T-helper 17 cell (primary cell): ENCODE measurements at places on chromosomes 5 and 9. TPM values are rescaled to one million over a fixed set of nuclear protein-coding genes. Genes with fewer than 3 reads are reported as not detected.

Gene MRRF
- 24.8 TPM for total RNA-seq

Gene SLC6A18
- not detected for total RNA-seq

Gene NEUROG1
- not detected for total RNA-seq

Gene NUTM2G
- total RNA-seq, result not detected

Gene MATR3
- total RNA-seq, result 325 TPM

Gene SGTB
- total RNA-seq, result 52.8 TPM

DNA sequence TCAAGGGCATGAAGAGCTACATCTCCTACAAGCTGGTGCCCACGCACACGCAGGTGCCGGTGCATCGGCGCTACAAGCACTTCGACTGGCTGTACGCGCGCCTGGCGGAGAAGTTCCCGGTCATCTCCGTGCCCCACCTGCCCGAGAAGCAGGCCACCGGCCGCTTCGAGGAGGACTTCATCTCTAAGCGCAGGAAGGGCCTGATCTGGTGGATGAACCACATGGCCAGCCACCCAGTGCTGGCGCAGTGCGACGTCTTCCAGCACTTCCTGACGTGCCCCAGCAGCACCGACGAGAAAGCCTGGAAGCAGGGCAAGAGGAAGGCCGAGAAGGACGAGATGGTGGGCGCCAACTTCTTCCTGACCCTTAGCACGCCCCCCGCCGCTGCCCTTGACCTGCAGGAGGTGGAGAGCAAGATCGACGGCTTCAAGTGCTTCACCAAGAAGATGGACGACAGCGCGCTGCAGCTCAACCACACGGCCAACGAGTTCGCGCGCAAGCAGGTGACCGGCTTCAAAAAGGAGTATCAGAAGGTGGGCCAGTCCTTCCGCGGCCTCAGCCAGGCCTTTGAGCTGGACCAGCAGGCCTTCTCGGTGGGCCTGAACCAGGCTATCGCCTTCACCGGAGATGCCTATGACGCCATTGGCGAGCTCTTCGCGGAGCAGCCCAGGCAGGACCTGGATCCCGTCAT is 1.4 kb downstream of the SNX18 start:
- H3K4me3 ChIP-seq, result peak overlapping the region; percentile 93
- H3K36me3 ChIP-seq, result no peaks in the 10 kb centered on the region
- peaks cover 46% of the 10 kb centered on the region for H3K4me1 ChIP-seq
- no peak for DNase-seq
- H3K27ac ChIP-seq, result peak overlapping the region; percentile 68
- H3K27me3 ChIP-seq, result peaks cover 6% of the 10 kb centered on the region

DNA sequence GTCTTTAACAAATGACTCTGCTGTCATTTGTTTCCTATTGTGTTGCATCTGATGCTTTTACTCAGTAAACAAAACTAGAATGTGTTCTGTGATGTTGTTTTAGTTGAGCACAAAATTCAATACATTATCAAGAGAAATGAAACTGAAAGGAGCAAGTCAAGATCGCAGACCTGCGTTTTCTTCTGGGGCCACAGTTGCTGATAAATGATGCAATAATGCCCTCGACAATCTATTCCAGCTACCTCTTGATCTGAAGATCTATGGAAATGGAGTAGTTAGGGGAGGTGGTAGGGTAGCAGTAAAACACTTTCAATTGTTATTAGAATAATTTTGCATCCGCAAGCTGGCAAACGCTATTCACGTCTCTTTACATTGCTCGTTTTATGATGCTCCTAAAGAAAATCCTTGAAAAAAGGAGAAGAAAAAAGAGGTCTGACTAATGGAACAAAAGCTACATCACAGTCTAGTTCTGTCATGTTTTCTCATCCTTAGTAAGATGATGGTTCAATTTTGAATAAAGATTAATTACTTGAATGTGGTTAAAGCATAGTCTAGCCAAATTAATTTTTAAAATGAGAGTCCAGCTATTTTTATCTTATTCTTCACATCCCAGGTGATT is 1.6 kb downstream of the ZNF366 start:
- H3K27ac ChIP-seq, result no peak overlapping the region
- peaks cover 54% of the 10 kb centered on the region for H3K27me3 ChIP-seq
- H3K4me3 ChIP-seq, result no peak overlapping the region
- H3K36me3 ChIP-seq, result peaks cover 2% of the 10 kb centered on the region
- H3K4me1 ChIP-seq, result no peaks in the 10 kb centered on the region

GRCh38 chr5:99068944-99069650 is 140.3 kb upstream of the CHD1 start:
- H3K4me3 ChIP-seq, result no peak overlapping the region
- peaks cover 6% of the 10 kb centered on the region for H3K27me3 ChIP-seq
- no peaks in the 10 kb centered on the region for H3K4me1 ChIP-seq
- no peak for DNase-seq

DNA sequence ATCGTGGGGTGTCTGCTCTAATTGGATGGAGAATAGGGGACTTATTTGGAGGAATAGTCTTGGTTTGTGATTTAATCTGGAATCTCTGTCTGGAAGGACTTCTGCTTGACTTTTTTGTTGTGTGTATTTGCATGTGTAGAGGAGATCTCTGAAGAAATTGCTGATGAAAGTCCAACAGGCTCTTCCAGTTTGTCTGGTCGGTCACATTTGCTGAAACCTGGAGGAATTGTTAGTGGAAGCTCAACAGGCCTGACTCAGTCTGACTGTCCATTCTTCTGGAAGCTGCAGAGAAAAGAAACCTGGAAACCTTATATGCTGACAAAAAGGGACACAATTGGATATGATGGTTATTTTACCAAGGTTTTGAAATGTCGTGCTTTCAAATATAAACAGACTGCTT is 33.4 kb upstream of the TENT2 start:
- H3K27ac ChIP-seq, result no peak overlapping the region
- H3K4me1 ChIP-seq, result no peaks in the 10 kb centered on the region
- DNase-seq, result no peak
- no peaks in the 10 kb centered on the region for H3K36me3 ChIP-seq
- peaks cover 33% of the 10 kb centered on the region for H3K27me3 ChIP-seq
- H3K4me3 ChIP-seq, result no peak overlapping the region

DNA sequence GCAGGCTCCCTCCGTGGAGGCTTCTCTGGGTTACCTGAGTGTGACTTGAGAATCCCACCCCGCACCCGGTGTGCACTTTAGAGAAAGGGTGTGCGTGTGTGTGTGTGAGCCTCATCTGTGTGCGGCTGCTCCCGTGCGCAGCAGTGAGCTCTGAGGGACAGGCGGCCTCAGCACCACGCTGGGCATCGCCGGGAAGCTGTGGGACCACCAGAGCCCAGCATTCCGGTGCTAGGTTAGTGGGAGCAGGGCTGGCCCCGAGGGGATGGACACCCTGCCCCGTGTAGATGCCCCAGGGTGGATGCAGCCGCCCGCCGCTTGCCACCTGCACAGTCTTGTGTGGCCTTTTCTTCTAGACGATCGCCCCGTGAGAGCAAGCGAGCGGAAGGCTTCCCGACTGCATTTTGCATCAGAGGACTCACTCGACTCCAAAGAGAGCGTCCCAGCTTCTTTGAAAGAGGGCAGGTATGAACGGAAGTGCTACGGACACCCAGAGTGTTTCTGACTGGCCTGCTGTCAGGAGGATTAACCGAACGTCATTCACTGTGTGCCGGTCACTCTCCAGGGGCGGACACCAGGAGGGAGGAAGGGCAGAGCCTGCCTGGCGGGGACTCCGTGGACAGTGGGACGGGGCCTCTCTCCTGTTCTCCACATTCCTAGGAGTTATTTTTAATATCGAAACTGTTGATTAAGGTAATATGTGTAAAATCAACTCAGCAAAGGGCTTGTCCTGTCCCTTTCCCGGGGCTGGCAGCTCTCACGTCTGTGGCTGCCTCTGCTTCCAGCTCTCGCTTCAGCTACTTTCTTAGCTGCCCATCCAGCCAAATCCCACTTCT is 12.2 kb downstream of the CEP72 start:
- no peak for DNase-seq
- no peak overlapping the region for H3K27ac ChIP-seq

GRCh38 chr5:156188016-156188415 is 138.9 kb upstream of the SGCD start:
- no peaks in the 10 kb centered on the region for H3K4me1 ChIP-seq
- H3K27ac ChIP-seq, result no peak overlapping the region
- DNase-seq, result no peak

DNA sequence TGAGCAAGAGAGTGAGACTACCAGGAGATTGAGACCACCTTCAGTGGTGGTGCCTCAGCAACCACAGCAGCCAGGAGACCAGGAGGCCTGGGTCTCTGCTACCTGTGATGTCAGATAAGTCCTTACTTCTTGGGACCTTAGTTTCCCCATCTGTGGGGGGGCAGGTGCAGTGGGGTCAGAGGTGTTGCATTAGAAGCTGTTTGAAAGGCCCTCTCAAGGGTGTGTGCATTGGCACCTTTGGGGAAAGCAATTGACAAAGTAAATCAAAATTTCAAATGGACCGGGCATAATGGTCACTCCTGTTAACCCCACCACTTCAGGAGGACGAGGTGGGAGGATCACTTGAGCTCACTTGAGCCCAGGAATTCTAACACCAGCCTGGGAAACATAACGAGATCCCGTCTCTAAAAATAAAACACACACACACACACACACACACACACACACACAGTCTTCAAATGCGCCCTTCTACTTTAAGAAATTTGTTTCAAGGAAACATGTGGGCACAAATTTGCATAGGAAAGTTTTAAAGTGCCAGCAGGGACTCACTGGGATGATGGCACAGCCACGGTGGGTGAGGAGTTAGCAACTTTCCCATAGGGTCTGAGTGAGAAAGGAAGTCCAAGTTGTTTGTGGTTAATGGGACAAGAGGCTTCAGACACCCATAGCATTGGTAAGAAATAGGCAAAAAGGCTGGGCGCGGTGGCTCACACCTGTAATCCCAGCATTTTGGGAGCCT is 1.3 kb upstream of the AK1 start:
- peaks cover 3% of the 10 kb centered on the region for H3K4me1 ChIP-seq
- peaks cover 10% of the 10 kb centered on the region for H3K27me3 ChIP-seq
- no peak overlapping the region for H3K4me3 ChIP-seq

GRCh38 chr5:1245905-1246576 is 20.9 kb downstream of the SLC6A18 start:
- no peaks in the 10 kb centered on the region for H3K36me3 ChIP-seq
- peaks cover 10% of the 10 kb centered on the region for H3K27me3 ChIP-seq
- no peak overlapping the region for H3K4me3 ChIP-seq
- DNase-seq, result no peak
- H3K27ac ChIP-seq, result no peak overlapping the region
- no peaks in the 10 kb centered on the region for H3K4me1 ChIP-seq

- H3K4me3 ChIP-seq, result no peak overlapping the region
- H3K4me1 ChIP-seq, result no peaks in the 10 kb centered on the region
- H3K27ac ChIP-seq, result no peak overlapping the region
- H3K27me3 ChIP-seq, result peaks cover 37% of the 10 kb centered on the region
- no peaks in the 10 kb centered on the region for H3K36me3 ChIP-seq
These were observed 59.8 kb downstream of the DAB2IP start for GRCh38 chr9:121711281-121711680.

- no peaks in the 10 kb centered on the region for H3K27me3 ChIP-seq
- no peak overlapping the region for H3K4me3 ChIP-seq
- DNase-seq, result no peak
- no peak overlapping the region for H3K27ac ChIP-seq
These were observed 65.9 kb downstream of the CRB2 start for GRCh38 chr9:123421801-123422455.
